GF-D8 (cell line): ENCODE measurements at places on chromosomes 11 and 22.

DNA sequence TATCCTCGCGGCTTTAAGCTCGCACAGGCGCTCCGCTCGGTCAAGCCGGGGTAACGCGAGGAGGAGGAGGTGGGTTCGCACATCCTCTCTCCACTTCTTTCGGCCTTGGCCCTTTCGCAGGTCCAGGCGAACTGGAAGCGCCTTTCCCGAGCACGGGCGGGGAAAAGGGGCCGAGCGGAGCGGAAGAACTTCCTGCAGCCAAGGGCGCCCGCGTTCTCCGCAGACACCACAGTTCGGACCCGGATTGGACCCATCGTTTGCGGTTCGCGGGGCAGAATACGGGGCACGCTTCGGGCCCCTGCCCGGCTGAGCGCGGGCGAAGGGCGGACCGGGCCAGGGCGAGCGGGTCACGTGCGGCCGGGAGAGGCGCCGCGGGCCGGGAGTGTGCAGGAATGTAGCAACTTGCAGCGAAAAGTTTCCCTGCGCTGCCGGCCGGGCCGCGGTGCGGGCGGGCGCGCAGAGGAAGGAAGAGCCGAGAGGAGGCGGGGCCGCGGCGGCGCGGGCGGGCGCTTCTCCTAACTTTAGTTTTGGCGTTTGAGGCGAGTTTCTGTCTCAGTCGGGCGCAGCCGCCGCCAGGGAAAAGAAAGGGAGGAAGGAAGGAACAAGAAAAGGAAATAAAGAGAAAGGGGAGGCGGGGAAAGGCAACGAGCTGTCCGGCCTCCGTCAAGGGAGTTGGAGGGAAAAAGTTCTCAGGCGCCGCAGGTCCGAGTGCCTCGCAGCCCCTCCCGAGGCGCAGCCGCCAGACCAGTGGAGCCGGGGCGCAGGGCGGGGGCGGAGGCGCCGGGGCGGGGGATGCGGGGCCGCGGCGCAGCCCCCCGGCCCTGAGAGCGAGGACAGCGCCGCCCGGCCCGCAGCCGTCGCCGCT lies at the start of gene YAP1:
Gene YAP1, plus strand, starts transcription at position 552 of the 865 bp plus-strand sequence. CDS start 402 bp downstream, outside the sequence.
- no peak for DNase-seq

DNA sequence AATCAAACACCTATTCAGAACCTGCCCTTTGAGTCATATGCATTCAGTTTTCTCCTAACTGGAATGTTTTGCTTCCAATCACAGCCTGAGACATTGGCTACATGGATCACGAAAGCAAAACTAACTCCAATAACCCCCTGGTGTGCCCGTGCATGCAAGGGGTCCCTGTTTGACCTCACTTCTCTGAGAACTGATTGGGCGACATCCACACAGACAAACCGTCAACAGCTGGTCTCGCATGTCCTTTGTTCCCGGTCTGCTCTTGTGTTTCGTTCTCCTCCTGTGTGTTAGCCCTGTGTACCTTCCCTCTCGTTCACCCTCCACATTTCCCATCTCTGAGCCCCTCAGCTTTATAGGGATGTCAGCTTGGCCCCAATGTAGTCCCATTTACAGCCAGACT lies 67.2 kb upstream of the TTC12 start:
- DNase-seq: no peak

DNA sequence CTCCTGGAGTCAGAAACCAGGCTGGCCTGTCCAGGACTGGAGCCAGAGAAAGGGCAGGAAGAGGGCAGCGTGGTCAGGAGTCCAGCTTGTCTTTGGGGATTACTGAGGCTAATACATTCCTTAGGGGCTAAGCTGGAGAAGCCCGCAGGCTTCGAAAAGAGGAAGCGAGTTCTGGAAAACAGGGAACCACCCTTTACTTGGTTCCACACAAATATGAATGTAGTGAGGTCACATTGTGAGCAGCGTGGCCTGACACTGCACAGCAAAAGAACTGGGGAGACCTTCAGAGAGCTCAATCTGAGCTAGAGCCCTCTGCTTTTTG lies 132.3 kb downstream of the CEP164 start:
- no peak for DNase-seq

- DNase-seq: no peak
Measured at GRCh38 chr11:5695580-5695979, 6.0 kb downstream of the TRIM22 start.

DNA sequence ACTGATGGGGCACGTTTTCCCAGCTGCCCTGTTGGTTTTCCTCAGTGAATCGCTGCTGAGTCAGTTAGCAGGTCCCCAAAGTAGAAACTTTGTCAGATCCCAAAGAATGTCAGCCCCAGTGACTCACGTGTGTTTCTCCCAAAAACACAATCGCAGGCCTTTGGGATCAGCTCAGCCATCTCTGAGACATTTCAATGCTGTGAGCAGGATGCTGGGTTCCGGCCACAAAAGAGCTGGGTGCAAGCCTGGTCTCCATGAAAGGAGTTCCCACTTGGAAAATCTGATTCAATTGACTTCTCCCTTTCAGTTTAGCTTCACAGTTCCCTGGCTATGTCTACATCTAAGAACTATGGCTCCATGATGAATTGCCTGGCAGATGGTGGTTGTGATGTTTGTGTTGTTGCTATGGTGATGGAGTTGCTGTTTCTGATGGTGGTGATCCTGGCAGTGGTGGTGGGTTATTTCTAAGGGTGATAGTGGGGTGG lies 28.0 kb downstream of the MYEOV start:
- DNase-seq: no peak
